ENCODE measurements at places on chromosomes 1 and 21.
A peak's percentile ranks its signal among the peaks of the same experiment; 100 is the strongest.

DNA sequence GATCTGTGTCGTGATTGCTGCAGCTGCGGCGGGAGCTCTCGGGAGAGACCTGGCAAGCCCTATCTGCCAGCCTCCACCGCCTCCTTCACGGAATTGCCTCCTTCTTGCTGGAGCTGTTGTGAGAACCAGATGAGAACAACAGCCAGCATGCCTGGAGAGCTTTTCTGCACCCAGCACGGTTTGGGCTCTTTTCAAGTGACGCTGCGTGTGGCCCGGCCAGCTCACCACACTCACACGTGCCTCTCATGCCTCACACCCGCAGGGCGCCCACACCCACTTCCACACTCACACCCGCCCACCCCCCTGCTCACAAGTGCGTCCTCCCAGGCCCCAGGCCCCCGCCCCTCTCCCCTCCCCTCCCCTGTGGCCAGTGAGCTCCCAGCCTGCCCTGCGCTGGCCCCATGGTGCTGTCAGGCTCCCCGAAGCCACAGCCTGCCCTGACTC lies 135.7 kb upstream of the RUNX3 start:
- no peak for DNase-seq

- DNase-seq = no peak
Observed at GRCh38 chr1:36705629-36706028, 222.9 kb upstream of the CSF3R start.

GRCh38 chr1:22177354-22178003 lies 34.6 kb upstream of the WNT4 start:
- DNase-seq = no peak

- DNase-seq = no peak
Observed at GRCh38 chr1:219580009-219580676, 32.8 kb downstream of the ZC3H11B start.

GRCh38 chr21:21295303-21295702 lies 297.1 kb downstream of the NCAM2 start:
- DNase-seq = no peak

DNA sequence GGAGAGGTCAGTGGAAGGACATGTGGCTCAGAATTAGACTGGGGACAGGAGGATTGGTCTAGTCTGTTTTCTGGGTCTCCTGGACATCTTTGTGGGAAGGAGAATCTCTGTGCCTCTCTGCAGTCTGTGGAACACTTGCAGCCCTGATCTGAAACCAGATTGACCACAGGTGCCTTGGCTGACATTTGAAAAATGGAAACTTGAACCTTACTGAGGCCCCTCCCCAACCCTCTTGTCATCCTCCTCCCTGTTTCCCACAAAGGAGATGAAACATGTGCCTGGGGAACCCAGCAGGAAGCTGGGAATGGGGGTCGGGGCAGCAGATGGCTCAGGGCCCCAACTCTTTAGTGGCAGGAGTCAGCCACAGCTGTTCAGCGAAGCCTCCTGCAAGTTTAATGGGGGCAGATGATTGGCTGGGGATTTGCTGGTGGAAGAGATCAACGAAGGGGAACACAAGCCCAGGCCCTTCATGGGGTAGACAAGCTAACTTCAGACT lies 18.1 kb downstream of the VASH2 start:
- no peak for DNase-seq

GRCh38 chr1:9907441-9907840 lies 2.6 kb downstream of the CTNNBIP1 start:
- no peak for DNase-seq

DNA sequence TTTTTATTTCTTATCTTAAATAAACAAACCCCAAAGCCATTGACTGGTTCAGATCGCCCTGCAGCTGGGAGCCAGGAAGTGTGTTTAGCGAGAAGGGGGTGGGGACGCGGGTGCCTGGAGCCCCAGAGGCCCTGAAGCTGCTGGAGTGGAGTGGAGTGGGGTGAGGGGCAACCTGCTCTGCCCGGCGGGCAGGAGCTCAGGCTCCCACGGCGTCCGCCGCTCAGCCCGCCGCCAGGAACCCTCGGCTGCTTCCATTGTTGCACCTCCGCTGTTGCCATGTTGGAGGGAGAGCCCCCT lies 673 bp downstream of the PIK3C2B start:
- DNase-seq = no peak

- no peak for DNase-seq
Observed at GRCh38 chr1:99768104-99768503, 1.7 kb upstream of the FRRS1 start.

DNA sequence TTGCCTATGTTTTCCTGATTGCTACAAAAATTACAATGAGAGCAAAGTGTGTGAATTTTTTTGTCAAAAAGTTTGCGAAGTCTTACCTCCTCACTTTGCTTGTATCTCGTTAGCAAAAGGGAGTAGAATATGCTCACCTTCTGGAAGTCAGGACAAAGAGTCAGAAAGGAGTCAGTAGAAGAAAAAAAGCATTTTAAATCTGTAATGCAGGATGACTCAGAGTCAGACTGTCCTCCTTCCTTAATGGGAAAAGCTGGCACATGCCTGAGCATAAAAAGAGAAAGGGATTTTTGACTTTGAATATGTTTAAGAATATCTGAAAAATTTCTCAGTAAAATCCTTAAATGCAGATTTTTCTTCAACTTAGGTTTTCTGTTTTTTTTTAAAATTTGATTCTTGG lies 14.2 kb upstream of the VN1R5 start:
- DNase-seq = no peak

GRCh38 chr21:31195334-31196015 lies 148.6 kb downstream of the TIAM1 start:
- no peak for DNase-seq

DNA sequence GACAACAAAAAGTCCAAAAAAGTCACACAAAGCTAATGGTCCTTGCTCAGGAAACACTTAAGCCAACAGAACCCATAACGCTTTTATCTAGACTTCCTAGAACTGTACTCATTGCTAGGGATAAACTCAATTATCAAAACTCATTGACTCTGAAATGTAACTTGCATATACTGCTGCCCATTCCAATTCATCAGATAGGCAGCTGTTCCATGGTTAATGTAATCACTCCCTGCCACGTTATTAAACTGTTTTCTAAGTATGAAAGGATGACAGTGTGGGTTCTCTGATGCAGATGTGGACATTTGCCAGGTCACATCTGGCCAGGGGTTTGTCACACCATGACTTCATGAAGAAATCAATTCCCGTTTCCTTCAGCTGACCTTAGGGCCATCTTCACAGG lies 30.3 kb upstream of the DNAJC11 start:
- no peak for DNase-seq

DNA sequence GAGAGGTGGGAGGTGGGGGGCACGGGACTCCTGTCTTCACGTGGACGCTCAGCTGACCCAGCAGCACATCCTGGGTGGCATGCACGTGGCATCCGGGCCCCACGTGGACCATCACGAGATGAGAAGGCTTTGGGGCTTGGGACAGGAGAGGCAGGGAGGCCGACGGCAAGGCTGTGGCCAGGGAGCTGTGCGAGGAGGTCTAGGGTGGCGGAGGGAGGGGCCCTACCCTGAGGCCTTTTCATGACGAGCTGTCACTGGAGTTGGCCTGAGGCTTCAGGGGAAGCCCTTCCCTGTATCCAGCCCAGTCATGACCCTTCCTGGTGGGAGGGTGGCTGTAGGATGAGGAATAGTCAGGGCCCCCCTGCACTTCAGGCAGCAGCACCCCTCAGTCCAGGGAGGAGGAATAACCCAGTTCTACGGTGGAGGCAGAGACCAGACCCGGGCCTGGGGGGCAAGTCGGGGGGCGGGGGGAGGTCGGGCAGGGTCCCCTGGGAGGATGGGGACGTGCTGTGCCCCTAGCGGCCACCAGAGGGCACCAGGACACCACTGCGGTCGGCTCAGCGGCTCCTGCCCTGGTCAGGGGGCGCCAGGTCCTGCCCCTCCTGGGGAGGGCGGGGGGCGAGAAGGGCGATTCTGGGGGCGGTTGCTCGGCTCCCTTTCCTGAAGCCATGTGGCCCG lies 2.0 kb upstream of the PERM1 start:
- DNase-seq = no peak

DNA sequence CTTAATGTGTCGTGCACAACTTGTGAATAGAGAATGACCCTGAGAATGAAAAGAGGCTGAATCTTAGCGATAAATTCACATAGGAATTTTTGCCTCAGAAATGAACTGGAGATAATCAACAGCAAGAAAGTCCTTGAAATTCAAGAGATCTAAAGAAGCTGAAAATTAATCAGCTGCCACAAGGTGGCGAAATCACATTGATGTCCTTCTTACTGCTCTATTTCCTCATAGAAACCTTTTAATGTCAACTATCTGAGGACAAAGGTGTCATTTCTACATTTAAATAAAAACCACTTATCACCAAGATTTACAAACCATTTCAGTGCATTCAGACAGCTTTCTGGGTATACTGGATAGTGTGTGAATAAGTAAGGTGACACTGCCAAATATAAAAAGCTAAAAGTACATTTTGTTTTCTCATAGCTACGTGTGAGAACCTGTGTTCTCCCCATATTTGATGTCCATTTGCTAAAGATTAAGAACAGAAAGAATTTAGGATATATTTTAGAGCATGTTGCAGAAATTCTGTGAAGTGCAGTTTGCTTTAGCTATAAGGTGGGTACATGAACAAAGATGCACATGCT lies 485.3 kb upstream of the PTBP2 start:
- no peak for DNase-seq

GRCh38 chr1:4986306-4986705 lies 331.9 kb downstream of the AJAP1 start:
- DNase-seq = no peak

DNA sequence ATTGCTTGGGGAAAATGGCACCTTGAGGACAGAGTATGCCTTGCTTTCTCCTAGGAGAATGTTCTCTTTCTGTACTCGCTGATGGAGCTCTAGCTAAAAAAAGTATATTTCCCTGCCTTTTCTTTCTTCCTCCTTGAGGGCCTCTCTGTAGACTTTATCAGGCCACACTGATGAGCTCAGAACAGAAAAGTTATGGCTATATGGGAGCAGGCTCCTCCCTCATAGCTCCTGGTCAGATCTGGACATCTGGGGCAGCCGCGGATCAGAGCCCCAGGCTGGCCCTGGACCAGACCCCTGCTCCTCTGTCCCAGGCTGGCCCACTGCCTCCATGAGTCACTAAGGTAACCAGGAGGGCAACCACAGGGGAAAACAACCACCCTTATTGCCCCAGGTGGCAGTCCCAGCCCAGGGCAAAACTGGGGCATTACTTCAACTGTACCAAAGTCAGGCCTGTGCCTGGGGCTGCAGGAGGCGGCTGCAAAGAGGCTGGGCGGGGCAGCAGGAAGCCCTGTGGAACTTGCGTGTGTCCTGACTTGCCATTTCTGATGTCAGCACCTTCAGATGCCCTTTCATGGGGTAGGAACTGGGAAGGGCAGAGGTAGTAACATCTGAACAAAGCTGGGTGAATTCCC lies 26.3 kb upstream of the ZNF648 start:
- no peak for DNase-seq

- no peak for DNase-seq
Observed at GRCh38 chr1:21764615-21765423, 18.1 kb downstream of the USP48 start.

- no peak for DNase-seq
Observed at GRCh38 chr1:30109853-30110252, 613.5 kb downstream of the MATN1 start.

DNA sequence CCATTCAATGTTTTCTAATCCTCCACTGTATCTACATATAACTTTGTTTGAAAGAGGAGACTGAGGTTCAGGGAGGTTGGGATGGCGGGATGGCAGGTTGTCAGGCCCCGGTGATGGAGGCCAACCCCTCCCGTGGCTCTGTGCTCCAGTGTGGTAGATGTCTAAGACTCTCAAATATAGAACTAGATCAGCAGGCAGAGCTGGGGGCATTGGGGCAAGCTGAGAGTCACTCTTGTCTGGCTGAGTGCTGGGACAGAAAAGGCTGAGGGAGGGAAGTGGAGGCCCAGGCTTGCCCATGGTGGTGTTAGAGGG lies 1.7 kb downstream of the IL6R start:
- no peak for DNase-seq

DNA sequence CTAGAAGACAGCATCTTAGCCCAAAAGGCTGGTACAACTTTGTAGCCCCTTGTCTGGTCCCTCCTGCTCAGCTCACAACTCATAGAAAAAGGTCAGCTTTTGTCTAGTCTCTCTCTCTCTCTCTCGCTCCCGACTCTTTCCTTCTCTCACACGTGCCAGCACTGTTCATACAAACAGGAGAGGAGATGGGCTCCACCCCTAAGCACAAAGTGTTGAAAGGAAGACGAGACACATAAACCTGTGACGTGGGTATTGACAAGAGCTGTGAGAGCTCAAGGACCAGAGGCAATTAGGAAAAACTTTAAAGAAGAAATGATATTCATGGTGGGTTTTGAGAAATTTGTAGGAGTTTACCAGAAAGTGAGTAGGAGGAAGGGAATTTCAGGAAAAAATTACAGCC lies 23.6 kb upstream of the KCNC4 start:
- DNase-seq = no peak

GRCh38 chr1:178725466-178726086 lies 532 bp downstream of the RALGPS2 start:
- DNase-seq = no peak

- DNase-seq = peak; percentile 27
Observed at GRCh38 chr1:3483801-3484444, 29.5 kb downstream of the ARHGEF16 start.

DNA sequence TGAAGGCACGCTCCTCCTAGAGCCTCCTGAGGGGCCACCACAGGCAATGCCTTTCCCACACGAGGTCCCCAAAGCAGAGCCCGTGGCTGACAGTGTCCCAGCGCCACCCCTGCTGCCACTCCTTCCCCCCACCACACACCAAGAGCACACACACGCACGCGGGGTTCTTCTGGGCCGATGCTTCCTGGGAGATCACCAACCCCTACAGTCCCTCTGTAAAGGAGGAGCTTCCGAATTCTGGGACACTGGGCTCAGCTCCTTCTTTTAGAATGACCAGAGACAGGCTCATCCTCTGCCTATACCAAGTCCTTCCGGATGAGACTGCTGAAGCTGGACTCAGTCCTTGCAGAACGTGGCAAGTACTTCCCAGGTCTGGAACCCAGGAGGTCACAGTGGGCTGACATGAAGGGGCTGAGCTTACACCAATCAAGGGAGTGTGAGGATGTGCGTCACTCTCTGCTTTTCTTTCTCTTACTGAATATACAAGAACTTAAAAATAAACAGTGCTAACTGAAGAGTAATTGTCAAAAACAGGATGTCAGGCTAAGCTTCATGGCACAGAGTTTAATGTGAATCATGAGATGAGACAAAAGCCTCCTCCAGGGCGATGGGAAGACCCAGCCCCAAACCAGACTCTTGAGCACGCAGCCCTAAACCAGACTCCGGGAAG lies 12.7 kb downstream of the SSU72 start:
- no peak for DNase-seq

DNA sequence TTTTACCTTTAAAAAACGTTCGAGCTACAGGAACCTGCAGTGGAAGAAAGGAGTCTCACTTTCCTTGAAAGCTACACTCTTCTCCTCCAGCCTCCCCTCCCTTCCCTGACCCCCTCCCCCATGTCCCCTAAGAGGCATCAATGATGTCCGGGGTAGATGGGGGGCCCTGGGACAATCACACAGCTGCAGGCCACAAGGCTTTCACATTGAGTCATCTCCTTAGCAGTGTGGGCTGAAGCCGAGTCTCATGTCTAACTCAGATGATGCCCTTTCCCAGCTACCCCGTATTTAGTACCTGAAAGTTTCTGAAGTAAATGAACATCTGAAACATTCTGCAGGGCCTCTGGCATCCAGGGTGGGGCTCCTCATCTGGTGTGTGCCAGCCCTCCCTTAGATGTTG lies 6.3 kb upstream of the GPR25 start:
- DNase-seq = peak; percentile 36

All from stimulated activated CD4-positive, alpha-beta T cell treated with anti-CD3 and anti-CD28 coated beads, Interleukin-12 subunit alpha, Interleukin-12 subunit beta, amount 100 ng/mL, for 48 hours (primary cell).